NCI-H146 (cell line): ENCODE measurements at places on chromosomes 1 and 21.

DNA sequence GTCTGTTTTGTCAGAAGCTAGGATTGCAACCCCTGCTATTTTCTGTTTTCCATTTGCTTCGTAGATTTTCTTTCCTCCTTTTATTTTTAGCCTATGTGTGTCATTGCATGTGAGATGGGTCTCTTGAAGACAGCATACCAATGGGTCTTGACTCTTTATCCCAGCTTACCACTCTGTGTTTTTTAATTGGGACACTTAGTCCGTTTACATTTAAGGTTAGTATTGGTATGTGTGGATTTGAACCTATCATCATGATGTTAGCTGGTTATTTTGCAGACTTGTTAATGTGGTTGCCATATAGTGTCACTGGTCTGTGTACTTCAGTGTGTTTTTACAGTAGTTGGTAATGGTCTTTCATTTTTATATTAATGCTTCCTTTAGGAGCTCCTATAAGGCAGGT, 141.5 kb downstream of the DNAH14 start:
- no peak for DNase-seq

- no peak for DNase-seq
Observed at GRCh38 chr1:116270316-116271057, 102.6 kb upstream of the ATP1A1 start.

DNA sequence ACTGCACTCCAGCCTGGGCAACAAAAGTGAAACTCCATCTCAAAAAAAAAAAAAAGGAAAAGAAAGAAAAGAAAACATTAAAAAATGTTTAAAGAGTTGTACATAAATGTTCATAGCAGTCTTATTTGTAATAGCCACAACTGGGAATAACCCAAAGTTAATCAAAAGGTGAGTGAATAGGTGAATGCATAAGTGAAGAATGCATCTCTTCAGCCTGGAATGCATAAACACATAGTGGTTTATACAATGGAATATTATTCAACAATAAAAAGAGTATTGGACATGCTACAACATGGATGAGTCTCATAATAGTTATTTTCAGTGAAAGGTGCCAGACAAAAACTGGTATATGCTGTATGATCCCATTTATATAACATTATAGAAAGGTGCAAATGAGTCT, 18.1 kb downstream of the LDLRAD1 start:
- no peak for DNase-seq

- DNase-seq, result no peak
Observed at GRCh38 chr1:29860056-29860455, 623.7 kb downstream of the PTPRU start.

DNA sequence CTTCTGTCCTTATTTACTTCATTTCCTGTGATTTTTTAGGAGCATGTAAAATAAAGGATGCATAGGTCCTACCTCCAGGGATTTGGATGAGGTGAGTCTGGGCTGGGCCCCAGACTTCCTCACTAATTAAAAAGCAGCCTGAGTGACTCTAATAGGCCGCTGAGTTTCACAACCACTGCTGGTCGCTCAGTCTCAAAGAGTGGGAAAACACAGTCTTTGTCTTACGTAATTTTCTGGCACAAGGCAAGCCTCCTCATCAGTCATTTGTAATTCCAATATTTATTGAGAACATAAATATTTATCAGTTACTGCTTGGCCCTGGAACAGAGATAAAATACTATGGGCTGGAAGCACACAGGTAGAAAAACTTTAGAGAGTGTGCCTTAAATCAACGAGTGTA, 195.4 kb upstream of the RUNX1 start:
- no peak for DNase-seq

DNA sequence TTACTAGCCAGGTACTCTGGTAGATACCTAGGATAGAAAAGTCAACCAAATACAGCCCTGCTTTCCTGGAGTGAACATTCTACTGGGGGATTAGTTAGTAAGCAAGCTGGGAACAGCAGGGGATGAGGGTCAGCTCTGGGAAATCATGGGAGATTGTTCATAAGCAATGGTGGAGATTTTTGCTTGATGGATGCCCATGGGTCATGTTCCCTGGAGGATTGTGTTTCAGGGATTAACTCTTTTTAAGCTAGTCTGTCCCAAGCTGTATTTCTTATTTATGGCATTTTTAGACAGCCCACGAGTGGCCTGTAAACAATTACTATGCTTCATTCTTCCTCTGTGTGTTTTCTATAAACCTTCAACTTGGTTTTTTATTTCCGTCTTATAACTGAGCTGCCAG, 18.9 kb downstream of the CACHD1 start:
- DNase-seq, result no peak

GRCh38 chr1:82225421-82226185, 424.9 kb downstream of the ADGRL2 start:
- no peak for DNase-seq

DNA sequence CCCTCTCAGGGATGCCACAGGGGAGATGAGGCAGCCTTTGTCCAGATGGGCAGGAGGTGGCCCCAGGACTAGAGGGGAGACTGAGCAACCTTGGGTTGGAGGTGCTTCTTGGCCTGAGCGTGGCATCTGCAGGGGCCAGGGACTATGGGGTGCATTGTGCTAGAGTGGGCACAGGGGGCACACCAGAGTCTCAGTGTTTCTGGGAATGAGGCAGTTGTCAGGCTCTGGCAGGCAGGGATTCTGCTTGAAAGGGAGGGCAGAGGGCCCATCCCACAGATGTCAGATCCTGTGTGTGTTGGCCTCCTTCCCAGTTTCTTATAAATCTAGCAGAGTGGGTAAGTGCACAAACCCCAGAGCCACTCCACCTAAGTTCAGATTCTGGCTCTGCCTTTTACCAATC, 13.7 kb downstream of the LGR6 start:
- no peak for DNase-seq
